ENCODE measurements at places on chromosomes 4 and X.

GRCh38 chrX:115632455-115632854 lies 71.5 kb downstream of the PLS3 start:
- DNase-seq, result no peak

DNA sequence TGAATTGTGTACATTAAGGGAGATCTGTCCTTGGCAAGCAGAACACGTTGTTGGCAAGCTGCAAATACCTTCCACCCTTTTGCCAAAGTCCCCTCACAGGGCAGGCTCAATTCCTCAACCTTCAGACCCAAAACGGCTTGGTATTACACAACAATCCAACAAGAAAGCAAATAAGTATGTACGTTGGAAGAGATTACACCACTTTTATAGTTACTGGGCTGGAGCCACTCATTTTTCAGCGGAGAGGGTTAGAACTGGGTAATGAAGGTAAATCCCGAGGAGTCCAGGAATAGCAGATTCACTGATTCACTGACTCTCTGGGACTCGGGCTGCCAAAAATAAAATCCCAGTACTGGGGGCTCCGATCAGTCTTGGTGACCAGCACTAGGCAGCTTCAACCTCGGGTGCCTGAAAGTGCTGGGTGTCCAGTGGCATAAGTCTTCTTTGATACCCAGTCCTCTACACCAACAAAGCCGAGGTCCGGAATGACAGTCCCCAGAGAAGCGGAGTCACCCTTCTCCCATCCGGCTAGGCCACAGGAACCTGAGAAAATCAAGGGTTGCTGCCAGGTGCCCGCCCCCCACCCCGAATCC lies 587 bp downstream of the TIMM8A start:
- no peak for DNase-seq

GRCh38 chr4:69999420-69999819 lies 3.7 kb downstream of the STATH start:
- no peak for DNase-seq

DNA sequence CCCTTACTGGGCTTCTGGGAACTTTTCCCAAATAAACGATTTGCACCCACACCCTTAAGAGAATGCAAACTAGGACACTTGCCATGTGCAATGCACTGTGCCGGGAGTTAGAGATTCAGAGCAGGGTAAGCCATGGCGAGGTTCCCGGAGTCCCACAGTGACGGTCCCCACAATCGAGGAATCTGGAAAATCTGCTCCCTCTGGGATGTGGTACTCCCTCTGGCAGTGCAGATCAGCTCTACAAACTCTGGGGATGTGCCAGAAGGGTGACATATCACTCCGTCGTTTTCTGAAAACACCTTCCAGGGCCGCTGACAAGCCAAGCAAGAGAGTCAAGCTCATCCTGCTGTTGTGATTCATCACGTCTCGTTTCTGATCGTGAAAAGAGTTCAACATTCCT lies 537.5 kb downstream of the BCOR start:
- no peak for DNase-seq

DNA sequence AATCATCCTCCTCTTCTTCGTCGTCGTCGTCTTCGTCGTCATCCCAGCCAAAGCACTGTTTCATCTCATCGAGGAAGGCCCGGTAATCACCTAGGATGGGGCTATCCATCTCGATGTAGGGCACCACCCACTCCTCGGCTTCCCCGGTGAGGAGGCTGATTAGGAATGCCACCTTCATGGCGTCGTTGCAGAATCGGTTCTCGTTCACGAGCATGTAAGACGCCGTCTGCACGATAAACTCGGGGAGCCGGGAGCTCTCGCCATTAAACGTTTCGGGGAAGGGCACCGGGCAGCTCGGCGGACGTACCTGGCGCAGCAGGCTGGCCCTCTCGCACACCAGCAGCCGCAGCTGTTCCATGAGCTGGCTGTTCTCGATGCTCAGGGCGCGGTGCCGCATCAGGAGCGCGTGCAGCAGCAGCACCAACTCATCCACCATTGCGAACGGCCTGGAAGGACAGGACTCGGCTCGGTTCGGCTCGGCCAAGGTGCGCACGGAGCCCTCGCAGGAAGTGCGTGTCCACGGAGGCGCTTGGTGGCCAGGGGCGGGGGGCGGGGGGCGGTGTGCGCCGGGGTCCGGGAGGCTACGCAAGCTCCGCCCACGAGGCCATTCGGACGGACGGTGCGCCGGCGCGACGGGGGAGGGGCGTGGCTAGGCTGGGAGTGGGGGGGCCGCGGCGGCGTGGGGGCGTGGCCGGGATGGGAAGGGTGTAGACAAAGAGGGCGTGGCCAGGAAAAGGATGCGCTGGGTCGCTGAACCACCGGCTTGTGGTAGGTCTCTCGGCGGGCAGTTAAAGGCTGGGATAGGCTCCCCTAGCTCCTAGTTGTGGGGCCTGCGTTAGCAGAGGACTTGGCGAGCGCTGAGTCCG lies at the start of gene LDOC1:
Gene LDOC1, minus strand, starts transcription at position 544 of the 866 bp plus-strand sequence. Its CDS starts 108 bp downstream, at position 436.
- peak; percentile 94 for DNase-seq

DNA sequence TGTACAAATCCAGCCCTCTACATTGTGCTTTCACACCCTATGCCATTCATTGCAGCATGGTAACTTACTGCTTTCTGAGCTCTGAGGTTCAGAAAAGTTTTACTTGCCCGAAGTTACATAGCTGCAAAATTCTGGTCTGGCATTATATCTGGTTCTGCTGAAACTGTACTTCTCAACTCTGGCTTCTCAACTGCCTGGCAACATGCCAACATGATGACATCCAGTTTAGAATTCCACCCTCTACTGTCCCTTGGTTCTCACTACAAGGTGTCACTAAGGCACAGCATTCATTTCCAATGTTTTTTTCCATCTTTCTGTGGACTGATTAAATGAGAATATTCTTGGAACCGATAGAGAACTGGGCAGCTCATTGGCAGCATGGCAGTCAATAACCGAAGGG lies 242.9 kb upstream of the PRPS2 start:
- no peak for DNase-seq

- no peak for DNase-seq
Measured at GRCh38 chr4:146243141-146243882, 29.0 kb downstream of the REELD1 start.

DNA sequence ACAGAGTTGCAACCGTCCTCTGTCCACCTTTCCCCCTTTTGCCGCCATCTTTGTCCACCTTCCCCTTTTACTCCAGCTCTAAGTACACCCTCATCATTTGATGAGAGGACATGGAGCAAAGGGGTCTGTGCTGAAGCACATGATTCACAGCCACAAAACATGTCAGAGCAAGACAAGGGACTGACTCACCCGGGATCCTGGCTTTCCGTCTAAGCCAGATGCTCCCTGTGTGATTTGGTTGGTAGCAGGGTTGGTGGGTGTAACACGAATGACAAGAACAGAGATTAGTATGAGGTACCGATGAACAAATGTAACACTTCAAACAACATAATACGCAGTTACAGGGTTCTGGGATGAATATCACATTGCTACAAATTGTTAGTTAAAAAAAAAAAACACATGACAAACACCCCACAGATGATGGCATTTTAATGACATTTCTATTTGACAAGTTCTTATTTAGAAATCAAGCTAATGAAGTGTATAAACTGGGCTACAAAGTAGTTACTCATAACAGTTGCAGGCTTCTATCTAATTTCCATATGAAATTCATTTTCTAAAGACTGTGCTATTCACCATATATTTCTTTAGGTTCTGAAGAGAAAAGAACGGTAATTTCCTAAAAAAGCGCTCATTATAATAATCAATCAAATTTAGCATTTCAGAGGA lies 71.4 kb upstream of the ETNPPL start:
- no peak for DNase-seq

- DNase-seq, result peak; percentile 61
Measured at GRCh38 chrX:132219343-132219768, at the start of gene RAP2C. RAP2C (minus strand) TSS chrX:132219447; CDS start chrX:132217268, 2,179 bp downstream.

DNA sequence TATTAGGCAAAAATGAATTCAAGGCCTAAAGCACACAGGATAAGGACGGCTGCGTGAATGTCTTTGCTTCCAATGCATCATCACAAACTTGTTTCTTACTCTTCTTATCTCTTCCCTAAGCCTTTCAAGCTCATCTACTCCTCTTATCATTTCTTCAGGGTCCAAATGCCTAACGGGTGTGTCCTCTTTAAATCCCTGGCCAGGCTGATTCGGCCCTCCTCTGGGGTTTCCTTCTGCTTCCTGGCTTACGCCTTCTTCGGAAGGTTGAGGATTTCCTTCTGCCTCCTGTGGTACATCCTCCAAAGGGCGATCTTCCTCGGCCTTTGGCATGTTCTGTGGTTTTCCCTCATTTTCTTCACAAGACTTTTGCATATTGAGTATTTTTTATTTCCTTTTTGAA lies 1.3 kb downstream of the TCEAL8 start:
- DNase-seq, result no peak

DNA sequence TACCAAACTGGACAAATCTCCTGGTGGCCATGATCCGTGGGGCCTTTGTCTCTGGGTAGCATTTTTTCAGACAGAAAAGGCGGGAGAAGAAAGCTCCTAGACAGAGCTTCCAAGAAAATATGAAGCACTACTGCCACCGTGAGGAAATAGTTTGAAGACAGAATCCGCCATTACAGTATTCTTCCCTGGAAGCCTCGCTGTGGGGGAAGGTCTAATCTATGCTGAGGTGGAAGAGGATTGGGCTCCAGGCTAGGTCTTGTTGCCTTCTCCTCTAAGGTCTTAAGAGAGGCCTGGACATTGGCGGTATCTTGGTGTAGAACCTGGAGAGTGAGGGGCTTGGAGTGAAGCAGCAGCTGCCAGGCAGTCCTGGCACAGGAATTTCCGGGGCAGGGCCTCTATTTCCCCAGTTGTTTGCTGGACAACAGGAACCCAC lies 218.9 kb downstream of the OR13H1 start:
- DNase-seq, result no peak

- no peak for DNase-seq
Measured at GRCh38 chr4:24973747-24974601, 56.8 kb downstream of the LGI2 start.

Data from lower leg skin (tissue), 4 donors.